ENCODE measurements at places on chromosomes 13 and 19. TPM values are rescaled to one million over a fixed set of nuclear protein-coding genes. Genes with fewer than 3 reads are reported as not detected.

- DNase-seq: no peak
These were observed 22.1 kb downstream of the CLEC11A start for GRCh38 chr19:50745221-50745620.

GRCh38 chr13:94859811-94860210 is 147.5 kb upstream of the SOX21 start:
- no peak for DNase-seq

DNA sequence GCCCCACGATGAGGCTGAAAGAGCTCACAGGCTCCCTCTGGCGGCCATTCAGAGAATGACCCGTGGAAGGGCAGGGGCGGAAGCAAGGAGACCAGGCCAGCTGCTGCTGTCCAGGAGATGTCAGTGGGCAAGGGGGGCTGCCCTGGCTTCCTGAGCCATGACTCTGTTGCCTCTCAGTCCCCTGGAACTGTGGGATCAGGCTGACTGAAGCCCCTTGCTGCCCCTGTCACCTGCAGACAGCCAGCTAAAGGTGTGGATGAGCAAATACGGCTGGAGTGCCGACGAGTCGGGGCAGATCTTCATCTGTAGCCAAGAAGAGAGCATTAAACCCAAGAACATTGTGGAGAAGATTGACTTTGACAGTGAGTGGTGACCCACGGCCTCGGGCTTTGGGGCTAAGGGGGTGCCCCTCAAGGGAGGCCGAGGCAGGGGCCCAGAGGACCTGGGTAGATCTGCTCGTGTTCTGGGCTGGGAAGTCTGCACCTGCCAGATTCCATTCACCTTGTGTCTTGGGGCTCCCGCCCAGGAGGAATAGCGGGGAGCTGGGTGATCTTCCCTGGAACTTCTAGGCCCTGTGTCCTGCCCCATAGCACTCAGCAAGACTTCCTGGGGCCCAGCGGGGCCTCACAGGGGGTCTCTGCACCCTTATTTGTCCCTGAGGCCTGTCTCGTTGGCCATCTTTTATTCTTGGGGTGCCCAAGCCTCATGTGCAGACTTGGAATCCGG is 12.5 kb upstream of the ACTN4 start:
- DNase-seq: peak; percentile 64

- DNase-seq: no peak
These were observed 4.0 kb downstream of the TPGS1 start for GRCh38 chr19:511101-511851.

DNA sequence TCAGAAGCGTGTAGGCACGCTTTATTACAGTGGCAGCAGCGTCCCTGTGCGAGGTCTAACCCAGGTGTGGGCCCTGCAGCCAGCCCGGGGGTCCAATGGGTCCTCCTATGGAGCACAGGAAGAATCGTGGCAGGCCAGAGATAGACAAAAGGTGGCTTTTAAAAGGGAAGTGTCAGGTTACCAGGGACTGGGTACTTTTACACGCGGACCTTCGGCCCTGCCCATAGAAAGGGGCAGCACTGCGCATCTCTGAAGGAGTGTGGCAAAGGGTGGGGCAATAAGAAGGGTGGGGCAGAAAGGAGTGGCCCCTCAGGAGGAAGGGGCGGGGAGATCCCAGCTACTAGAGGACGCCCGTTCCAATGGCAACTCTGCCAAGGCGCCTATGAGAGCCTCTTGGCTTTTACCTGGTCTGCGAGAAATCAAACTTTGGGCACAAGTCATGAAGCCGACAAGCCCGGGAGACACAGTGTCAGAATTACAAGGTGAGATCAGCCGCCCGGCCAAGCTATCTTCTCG is 1419.8 kb downstream of the UQCRFS1 start:
- peak; percentile 95 for DNase-seq

- DNase-seq: no peak
These were observed 27.3 kb downstream of the C13orf46 start for GRCh38 chr13:113946409-113947181.

GRCh38 chr13:66301006-66301405 is 929.1 kb downstream of the PCDH9 start:
- DNase-seq: no peak

GRCh38 chr19:664913-665443 is 2.0 kb upstream of the RNF126 start:
- DNase-seq: peak; percentile 64

The PDX1 gene
- total RNA-seq: not detected

- no peak for DNase-seq
These were observed 4.1 kb downstream of the ATP8A2 start for GRCh38 chr13:25375727-25376358.

- DNase-seq: no peak
These were observed 29.6 kb downstream of the ELL start for GRCh38 chr19:18491995-18492953.

DNA sequence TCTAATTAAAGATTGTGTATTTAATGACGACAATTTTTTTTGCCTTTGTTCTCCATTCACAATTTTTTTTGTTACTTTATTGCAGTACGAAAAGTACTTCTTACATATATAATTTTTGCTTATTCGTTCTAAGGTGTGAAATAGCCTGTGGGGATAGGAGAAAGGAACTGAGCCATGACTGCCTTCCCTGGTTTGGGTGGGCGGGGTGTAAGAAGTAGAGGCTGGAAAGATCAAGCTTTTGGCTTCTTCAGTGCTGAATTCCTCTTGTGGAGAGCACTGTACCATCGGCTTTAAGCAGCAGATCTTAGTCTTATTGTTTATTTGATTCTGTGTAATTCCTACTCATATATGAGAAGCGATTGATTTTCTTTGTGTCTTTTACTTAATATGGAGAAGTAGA is 115.8 kb downstream of the NBEA start:
- DNase-seq: no peak

DNA sequence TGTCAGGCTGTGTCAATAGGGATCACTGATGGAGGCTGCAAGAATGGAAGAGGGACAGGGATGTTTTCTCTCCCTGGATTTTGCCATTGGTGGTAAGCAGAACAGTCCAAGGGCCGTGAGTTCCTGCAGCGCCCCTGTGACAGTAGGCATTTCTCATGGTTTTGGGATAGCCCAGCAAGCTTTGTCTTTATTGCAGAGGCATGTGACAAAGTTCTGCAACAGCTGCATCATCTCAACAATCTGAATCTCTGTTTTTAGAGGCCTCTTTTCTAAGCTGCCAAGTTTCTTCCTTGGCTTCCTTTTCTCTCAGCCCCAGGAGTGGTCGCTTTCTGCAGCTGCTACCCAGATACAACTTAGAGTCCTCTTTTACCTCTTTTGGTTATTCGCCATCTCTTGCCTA is 95.7 kb upstream of the TSHZ3 start:
- DNase-seq: no peak

GRCh38 chr13:52994051-52994450 is 34.6 kb upstream of the OLFM4 start:
- DNase-seq: no peak

The PEAK3 gene
- total RNA-seq: not detected

The LILRB2 gene
- not detected for total RNA-seq

- DNase-seq: no peak
These were observed 71.1 kb upstream of the KLF12 start for GRCh38 chr13:74205313-74205690.

- DNase-seq: no peak
These were observed 99.5 kb downstream of the ZC3H13 start for GRCh38 chr13:45953082-45953481.

DNA sequence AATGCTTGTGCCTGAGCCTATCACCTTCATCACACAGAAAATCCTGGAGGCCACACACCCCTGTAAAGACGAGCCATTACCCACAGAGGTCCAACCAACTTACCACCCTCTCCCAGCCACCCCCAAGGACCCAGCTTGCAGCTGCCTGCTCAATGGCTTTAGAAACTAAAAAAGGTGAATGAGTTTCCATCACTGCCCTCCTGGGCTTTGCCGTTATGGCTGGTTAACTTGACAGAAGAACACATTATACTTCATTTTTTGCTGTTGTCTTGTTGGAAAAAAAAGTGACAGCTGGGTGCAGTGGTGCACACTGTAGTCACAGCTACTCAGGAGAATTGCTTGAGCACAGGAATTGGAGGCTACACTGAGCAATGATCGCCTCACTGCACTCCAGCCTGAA is 17.4 kb upstream of the FEM1A start:
- no peak for DNase-seq

DNA sequence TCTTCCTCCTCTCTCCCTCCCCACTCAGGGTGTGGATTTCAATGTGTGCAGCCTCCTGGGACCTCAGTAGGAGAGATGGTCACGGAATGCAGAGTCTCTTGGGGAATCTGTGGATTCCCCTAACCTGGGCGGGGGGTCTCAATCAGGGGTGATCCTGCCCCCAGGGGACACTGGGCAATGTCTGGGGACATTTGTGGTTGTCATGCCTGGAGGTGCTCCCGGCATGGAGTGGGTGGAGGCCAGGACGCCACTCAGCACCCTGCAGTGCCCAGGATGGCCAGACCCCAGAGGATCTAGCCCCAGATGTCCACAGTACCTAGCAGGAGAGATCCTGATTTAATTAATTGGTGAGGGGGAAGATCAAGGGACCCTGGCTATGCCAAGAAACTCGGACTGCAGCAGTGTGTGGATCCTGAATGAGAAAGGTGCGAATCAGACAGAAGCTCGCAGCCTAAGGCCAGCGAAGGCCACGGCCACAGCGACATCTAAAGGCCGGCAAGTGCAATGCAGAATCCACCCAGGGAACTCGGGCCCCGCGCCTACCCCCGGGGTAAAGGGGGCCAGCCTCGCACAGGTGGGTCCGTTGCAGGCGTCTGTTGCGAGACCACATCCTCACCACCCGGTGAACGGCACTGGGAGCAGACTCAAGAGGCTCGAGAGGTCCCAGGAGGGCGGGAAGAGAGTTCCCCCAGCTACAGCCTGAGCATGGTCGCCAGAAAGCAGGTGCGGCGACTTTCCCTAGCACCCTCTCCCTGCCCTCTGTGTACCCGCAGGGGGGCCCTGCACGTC is 88.8 kb downstream of the GNG7 start:
- peak; percentile 10 for DNase-seq

The SYDE1 gene
- 120 TPM for total RNA-seq

GRCh38 chr19:10091895-10092641 is 6.0 kb downstream of the SHFL start:
- no peak for DNase-seq

The IGFL3 gene
- total RNA-seq: not detected

DNA sequence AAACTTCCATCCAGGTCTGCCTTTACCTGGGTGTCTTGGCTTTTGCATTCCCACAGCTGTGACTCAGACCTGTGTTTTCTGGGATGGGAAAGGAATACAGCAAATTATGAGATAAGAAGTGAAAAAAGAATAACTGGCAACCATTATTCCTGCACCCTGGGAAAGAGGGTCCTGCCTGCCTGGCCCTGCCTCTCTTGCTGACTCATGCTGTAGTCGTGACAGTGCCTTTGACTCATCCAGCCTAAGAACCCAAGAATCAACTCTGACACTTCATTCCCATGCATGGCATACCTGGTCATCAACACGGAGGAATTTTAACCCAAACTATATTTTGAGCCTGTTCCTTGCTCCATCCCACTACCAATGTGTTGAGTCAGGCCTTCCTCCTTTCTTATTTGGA is 185.4 kb upstream of the SERP2 start:
- DNase-seq: peak; percentile 52

- DNase-seq: no peak
These were observed 16.6 kb upstream of the ATP12A start for GRCh38 chr13:24663586-24663985.

DNA sequence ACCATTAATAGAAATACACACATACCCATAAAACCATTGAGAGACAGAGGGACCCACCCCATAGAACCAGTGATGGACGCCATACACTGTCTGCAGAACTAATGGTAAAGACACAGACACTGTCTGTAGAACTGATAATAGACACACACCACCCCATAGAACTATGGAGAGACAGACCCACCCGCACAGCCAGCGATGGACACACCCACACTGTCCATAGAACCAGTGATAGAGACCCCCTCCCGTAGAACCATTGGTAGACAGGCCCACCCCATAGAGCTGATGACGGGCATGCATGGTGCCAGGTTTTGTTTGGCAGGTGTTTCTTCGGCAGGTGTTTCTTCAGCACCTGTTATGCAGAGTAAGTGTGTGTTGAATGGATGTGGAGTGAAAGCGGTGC is 88.3 kb upstream of the TEX29 start:
- no peak for DNase-seq

- no peak for DNase-seq
These were observed 140.2 kb downstream of the TNFSF13B start for GRCh38 chr13:108409730-108410129.

DNA sequence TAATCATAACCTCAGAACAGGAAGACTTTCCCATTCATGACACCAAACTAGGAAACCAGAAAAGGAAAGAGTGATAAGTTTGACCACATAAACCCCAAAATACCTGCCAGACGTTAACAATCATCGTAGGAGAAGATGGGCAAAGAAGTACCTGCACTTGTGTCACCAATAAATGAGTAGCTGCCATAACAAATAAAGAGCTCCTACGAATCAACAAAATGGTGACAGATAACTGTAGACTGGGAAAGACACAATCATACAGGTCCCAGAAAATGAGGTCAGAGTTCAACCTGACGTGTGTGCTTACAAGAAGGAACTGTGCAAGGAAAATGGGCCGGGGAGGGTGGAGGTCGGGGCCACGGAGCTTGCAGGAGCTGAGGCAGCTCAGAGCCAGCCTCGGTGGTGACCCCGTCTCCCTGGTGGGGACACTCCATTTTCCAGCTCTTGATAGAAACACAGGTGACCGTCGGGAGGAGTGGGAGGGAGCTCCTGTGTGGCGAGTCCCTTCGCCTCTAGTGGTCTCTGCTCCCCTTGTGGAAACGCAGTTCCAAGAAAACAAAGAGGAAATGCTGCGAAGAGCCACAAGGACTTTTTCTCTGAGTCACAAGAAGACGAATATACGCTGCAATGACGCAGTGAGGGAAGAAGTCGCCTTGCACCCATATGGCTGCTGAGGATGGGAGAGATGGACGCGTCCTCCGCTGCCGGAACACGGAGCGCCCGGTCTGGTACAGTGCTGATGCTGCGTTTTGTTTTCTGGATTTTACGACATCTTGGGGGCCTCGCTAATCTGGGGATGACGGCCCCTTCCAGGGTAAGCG is 9.5 kb downstream of the PIP5K1C start:
- no peak for DNase-seq

The KDELR1 gene
- total RNA-seq: 51.3 TPM

All from MG63 (cell line).